ENCODE measurements at places on chromosomes 3 and 15. TPM values are rescaled to one million over a fixed set of nuclear protein-coding genes. Genes with fewer than 3 reads are reported as not detected.

DNA sequence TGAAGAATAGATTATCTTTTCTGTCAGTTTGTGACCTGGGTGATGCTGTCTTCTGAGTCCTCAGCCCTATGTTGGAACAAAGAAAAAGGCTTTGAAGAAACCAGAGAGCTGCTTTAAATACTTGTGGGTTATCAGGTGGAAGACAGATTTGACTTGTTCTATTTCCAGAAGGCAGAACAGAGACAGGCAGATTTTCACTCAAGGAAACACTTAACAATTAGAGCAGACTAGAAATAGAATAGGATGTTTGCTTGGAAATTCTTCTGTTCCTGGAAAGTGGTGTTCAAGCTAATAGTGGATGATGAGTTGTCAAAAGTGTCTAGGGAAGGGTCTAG, 219.4 kb downstream of the UBE2E2 start:
- no peak for DNase-seq
- no peaks in the 10 kb centered on the region for H3K36me3 ChIP-seq
- H3K27me3 ChIP-seq: no peaks in the 10 kb centered on the region
- H3K27ac ChIP-seq: no peak overlapping the region
- H3K4me3 ChIP-seq: no peak overlapping the region

- no peak overlapping the region for H3K27ac ChIP-seq
- no peak for DNase-seq
- H3K4me1 ChIP-seq: no peaks in the 10 kb centered on the region
- H3K36me3 ChIP-seq: no peaks in the 10 kb centered on the region
- H3K27me3 ChIP-seq: no peaks in the 10 kb centered on the region
These were observed 42.3 kb downstream of the DNAH1 start for GRCh38 chr3:52358362-52358940.

DNA sequence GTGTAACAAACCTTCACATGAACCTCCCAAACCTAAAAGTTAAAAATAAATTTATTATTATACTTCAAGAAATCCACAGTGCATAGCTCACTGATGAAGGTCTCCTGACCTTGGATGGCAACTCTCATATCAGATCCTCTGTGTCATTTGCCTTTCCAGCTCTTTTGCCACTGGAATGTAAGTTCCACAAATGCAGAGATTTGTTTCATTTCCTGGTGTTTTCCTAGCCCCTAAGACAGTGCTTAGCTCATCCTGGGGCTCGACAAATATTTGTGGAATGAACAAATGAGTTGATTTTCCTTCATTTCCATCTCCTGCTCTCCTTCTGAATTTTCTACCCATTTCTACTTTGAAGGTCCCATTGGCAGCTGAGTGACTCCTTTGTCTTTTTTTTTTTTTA, 56.0 kb downstream of the FRMD4B start:
- no peak overlapping the region for H3K4me3 ChIP-seq
- H3K4me1 ChIP-seq: no peaks in the 10 kb centered on the region
- no peaks in the 10 kb centered on the region for H3K27me3 ChIP-seq
- H3K27ac ChIP-seq: no peak overlapping the region
- no peak for DNase-seq

- no peaks in the 10 kb centered on the region for H3K36me3 ChIP-seq
- H3K27me3 ChIP-seq: no peaks in the 10 kb centered on the region
- no peak for DNase-seq
These were observed 29.5 kb downstream of the BOC start for GRCh38 chr3:113240841-113241240.

DNA sequence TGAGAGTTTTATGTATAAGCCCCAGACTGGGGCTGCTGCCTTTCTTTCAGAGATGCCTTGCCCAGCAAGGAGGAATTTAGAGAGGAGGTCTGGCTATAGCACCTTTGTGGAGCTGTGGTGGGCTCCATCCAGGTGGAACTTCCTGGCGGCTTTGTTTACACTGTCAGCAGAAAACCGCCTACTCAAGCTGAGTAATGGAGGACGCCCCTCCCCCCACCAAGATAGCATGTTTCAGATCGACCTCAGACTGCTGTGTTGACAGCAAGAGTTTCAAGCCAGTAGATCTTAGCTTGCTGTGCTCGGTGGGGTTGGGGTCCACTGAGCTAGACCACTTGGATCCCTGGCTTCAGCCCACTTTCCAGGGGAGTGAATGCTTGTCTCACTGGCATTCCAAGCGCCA, 155.6 kb downstream of the STXBP5L start:
- no peaks in the 10 kb centered on the region for H3K27me3 ChIP-seq
- H3K4me3 ChIP-seq: no peak overlapping the region
- H3K36me3 ChIP-seq: no peaks in the 10 kb centered on the region
- no peak overlapping the region for H3K27ac ChIP-seq
- DNase-seq: no peak

GRCh38 chr15:43242616-43243015, 21.8 kb upstream of the EPB42 start:
- DNase-seq: no peak
- H3K4me1 ChIP-seq: no peaks in the 10 kb centered on the region
- H3K4me3 ChIP-seq: no peak overlapping the region
- H3K36me3 ChIP-seq: no peaks in the 10 kb centered on the region

DNA sequence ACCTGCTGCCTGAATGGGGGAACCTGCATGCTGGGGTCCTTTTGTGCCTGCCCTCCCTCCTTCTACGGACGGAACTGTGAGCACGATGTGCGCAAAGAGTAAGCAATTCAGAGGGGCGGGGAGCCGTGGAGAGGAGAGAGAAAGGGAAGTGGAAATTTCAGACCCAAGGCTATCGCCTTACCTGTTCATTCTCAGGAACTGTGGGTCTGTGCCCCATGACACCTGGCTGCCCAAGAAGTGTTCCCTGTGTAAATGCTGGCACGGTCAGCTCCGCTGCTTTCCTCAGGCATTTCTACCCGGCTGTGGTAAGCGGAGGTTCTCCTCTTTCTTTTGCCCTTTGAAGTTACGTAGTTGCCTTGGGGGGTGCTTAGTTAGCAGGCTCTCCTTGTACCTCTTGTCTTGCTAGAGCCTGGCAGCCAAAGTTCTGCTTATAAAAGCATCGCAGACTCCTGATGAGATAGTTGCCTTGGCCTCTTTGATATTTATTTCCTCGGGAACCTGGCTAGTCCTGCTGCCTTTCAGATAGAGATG, 13.7 kb upstream of the LRRC2 start:
- H3K27ac ChIP-seq: no peak overlapping the region
- H3K36me3 ChIP-seq: no peaks in the 10 kb centered on the region
- no peak overlapping the region for H3K4me3 ChIP-seq
- no peaks in the 10 kb centered on the region for H3K27me3 ChIP-seq
- no peak for DNase-seq
- H3K4me1 ChIP-seq: no peaks in the 10 kb centered on the region

DNA sequence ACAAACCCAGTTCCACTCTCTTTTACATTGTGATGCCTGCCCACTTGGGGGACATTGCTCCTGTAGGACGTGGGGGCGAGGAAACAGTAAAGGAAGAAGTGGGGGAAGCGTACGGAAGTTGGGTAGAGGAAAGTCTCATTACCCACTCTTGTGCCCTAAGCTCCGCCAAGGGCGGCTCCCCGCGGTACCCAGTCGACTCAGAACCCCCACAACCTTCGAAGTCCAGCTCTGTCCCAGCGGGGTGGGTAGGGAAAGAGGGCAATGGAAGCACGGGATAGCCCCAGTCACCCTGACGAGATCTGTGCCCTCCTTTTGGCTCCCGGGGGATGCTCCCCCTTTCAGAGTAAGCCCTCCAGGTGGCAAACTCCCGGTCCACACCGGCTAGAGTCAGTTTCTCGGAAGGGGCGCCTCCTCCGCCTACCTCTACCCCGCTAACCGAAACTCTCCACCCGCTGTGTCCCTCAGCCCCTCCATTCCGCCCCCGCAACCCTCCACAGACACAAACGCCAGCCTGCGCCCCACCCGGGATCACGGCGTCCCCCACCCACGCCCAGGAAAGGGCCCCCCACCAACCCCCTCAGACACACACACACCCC, 527 bp downstream of the CSNK1G1 start:
- peak; percentile 24 for DNase-seq
- no peaks in the 10 kb centered on the region for H3K36me3 ChIP-seq
- no peaks in the 10 kb centered on the region for H3K4me1 ChIP-seq
- H3K27ac ChIP-seq: peak overlapping the region; percentile 68
- H3K27me3 ChIP-seq: no peaks in the 10 kb centered on the region

DNA sequence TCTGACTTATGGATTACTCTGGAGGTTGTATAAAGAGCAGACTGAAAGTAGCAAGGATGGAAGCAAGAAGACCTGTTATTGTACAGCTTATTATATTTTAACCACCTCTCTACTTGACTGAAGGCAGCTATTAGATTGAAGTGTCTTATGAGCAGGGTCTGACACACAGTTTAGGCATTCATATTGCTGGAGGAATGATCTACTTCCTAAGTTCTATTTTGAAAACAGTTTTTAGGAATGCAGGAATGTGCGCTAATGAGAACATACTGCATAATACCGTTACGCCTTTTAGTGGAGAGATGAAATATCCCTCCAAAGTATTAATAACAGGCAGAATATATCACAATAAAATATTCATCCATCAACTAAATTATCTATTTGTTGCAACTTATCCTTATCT, 193.3 kb downstream of the ISL2 start:
- no peak overlapping the region for H3K27ac ChIP-seq
- no peaks in the 10 kb centered on the region for H3K4me1 ChIP-seq
- H3K4me3 ChIP-seq: no peak overlapping the region
- no peaks in the 10 kb centered on the region for H3K36me3 ChIP-seq
- no peaks in the 10 kb centered on the region for H3K27me3 ChIP-seq

GRCh38 chr15:31101262-31102038, at the start of gene TRPM1:
TSS of gene TRPM1 (minus strand) at chr15:31101725. CDS start at chr15:31081355, 20,370 bp downstream.
- H3K4me1 ChIP-seq: no peaks in the 10 kb centered on the region
- H3K27me3 ChIP-seq: no peaks in the 10 kb centered on the region
- no peak within 1 kb of the TSS for H3K4me3 ChIP-seq
- DNase-seq: no peak
- no peaks in the 10 kb centered on the region for H3K36me3 ChIP-seq
- no peak within 1 kb of the TSS for H3K27ac ChIP-seq

- H3K4me1 ChIP-seq: peaks cover 5% of the 10 kb centered on the region
- DNase-seq: no peak
- H3K4me3 ChIP-seq: no peak overlapping the region
These were observed 69.0 kb downstream of the MYO1E start for GRCh38 chr15:59303633-59304032.

DNA sequence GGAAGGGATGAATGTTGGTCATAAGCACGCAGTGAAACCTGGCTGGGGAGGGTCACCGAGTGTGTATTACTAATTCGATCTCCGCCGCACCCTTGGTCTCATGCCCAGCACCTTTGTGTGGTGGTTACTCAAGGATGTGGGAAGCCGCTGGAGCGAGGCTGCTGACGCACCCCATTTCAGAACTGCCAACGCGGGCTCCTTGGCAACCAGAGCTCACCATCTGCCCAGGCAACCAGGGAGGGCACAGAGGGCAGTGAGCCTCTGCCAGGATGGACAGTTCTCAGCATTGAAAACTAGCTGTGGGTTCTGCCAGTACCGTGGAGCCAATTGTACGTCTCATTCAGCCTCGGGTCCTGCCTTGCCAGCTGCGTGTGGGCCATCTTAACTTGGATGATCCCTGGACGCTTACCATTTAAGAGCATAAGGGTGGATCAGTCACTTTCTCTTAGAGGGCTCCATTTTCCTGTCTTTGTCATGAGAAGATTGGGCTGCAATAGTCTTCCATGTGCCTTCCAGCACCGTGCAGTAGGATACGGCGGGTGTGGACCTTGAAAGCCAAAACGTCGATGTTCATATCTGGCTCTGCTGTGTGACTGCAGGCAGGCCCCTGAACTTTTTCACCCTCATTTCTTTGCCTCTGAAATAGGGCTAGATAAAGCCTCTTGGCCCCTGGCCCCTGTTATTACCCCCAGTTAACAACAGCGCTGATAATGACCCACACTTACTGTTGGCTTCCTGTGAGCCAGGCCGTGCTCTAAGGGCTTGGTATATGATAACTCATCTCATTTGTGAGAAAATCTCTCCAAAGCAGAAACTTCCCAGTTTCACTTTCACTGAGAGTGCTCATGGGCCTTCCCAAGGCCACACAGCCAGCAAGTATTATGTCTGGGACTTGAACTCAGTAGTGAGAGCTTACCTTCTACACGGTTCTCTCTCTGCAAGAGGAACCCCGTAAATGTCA, 238.8 kb downstream of the OPA1 start:
- peak overlapping the region; percentile 52 for H3K27ac ChIP-seq
- DNase-seq: no peak
- no peaks in the 10 kb centered on the region for H3K4me1 ChIP-seq

GRCh38 chr3:125141596-125142419, 70.7 kb downstream of the SLC12A8 start:
- peak overlapping the region; percentile 38 for H3K4me3 ChIP-seq
- peaks cover 6% of the 10 kb centered on the region for H3K4me1 ChIP-seq

DNA sequence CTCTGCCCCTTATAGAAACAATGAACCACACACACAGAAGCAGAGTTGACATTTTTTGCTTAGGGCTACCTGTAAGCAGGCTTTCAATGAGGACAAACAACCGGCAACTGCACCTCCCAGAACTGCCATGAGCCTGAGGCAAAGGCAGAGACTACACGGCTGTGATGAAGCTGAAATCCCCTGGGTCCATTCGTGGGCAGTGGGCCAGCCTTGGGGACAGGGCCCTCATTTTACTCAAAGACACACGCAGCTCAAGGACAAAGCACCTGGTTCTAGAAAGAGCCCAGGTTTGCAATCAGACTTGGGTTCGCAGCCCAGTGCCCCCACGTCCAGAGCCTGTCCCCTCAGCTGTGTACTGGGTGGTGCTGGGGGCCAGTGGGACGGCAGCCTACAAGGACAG, 17.9 kb downstream of the FAM174B start:
- H3K27ac ChIP-seq: peak overlapping the region; percentile 65
- no peaks in the 10 kb centered on the region for H3K36me3 ChIP-seq
- DNase-seq: no peak
- peaks cover 4% of the 10 kb centered on the region for H3K4me1 ChIP-seq
- H3K4me3 ChIP-seq: no peak overlapping the region
- no peaks in the 10 kb centered on the region for H3K27me3 ChIP-seq

- H3K27ac ChIP-seq: no peak overlapping the region
- no peaks in the 10 kb centered on the region for H3K27me3 ChIP-seq
- no peak overlapping the region for H3K4me3 ChIP-seq
- no peaks in the 10 kb centered on the region for H3K4me1 ChIP-seq
These were observed 91.1 kb upstream of the ALDH1A3 start for GRCh38 chr15:100788418-100789105.

- no peak overlapping the region for H3K27ac ChIP-seq
- H3K36me3 ChIP-seq: no peaks in the 10 kb centered on the region
- no peak for DNase-seq
- H3K27me3 ChIP-seq: no peaks in the 10 kb centered on the region
These were observed 46.2 kb upstream of the AGTR1 start for GRCh38 chr3:148651549-148651948.

- H3K36me3 ChIP-seq: no peaks in the 10 kb centered on the region
- no peaks in the 10 kb centered on the region for H3K27me3 ChIP-seq
- no peak overlapping the region for H3K4me3 ChIP-seq
- no peak overlapping the region for H3K27ac ChIP-seq
These were observed 129.8 kb downstream of the SATB1 start for GRCh38 chr3:18295171-18295920.

The SLC12A1 gene
- total RNA-seq: not detected

The GHRL gene
- not detected for total RNA-seq

The PCSK6 gene
- 14.9 TPM for total RNA-seq

The SLC6A6 gene
- 61.1 TPM for total RNA-seq

The FGD5 gene
- 12.3 TPM for total RNA-seq

The SAMD7 gene
- total RNA-seq: not detected

The NEO1 gene
- total RNA-seq: 125 TPM

The MYO5C gene
- total RNA-seq: 38.1 TPM

The TMOD2 gene
- 7.2 TPM for total RNA-seq

The RETNLB gene
- 10.2 TPM for total RNA-seq

Measured in Peyer's patch (tissue), 4 donors.